ENCODE measurements at places on chromosomes 3 and 15.

GRCh38 chr15:40082195-40082883 lies 26.3 kb downstream of the BMF start:
- no peak for DNase-seq

DNA sequence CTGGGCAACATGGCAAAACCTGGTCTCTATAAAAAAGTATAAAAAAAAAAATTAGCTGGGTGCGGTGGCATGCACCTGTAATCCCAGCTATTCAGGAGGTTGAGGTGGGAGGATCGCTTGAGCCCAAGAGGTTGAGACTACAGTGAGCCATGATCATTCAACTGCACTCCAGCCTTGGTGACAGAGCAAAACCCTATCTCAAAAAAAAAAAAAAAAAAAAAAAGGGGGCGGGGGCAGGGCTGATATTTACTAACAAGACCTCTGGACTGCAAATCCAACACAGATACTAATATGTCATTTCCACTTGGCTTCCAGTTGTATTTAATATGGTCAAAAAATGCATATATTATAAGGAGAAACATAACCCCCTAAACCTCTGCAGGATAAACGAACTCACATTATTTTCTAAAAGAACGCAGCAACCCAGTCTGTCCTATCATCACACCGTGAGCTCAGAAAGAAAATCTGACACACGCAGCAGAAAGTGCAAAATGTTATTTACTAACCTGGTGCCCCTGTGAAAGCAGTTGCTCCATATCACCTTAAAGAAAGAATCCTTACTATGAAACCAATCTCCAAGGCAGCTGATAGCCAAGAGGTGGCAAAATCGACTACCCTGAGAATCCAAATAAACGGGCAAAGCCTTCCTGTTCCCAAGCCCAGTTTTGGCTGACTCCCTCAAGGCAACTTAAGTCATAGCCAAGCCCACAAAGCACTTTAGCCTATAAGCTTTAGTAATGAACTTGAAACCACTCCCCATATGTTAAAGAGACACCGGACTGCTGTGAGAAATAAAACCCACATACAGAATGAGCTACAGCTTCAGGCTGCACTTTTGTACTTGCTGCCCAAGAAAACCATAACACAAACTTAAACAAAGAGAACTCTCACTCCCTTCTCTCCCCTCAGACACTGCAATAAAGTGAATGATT lies 39.3 kb downstream of the PLD1 start:
- DNase-seq, result no peak

GRCh38 chr3:159263750-159264553 lies 462.1 kb downstream of the MFSD1 start:
- no peak for DNase-seq

GRCh38 chr3:88149101-88149508 lies 654 bp upstream of the C3orf38 start:
- DNase-seq, result peak; percentile 50

DNA sequence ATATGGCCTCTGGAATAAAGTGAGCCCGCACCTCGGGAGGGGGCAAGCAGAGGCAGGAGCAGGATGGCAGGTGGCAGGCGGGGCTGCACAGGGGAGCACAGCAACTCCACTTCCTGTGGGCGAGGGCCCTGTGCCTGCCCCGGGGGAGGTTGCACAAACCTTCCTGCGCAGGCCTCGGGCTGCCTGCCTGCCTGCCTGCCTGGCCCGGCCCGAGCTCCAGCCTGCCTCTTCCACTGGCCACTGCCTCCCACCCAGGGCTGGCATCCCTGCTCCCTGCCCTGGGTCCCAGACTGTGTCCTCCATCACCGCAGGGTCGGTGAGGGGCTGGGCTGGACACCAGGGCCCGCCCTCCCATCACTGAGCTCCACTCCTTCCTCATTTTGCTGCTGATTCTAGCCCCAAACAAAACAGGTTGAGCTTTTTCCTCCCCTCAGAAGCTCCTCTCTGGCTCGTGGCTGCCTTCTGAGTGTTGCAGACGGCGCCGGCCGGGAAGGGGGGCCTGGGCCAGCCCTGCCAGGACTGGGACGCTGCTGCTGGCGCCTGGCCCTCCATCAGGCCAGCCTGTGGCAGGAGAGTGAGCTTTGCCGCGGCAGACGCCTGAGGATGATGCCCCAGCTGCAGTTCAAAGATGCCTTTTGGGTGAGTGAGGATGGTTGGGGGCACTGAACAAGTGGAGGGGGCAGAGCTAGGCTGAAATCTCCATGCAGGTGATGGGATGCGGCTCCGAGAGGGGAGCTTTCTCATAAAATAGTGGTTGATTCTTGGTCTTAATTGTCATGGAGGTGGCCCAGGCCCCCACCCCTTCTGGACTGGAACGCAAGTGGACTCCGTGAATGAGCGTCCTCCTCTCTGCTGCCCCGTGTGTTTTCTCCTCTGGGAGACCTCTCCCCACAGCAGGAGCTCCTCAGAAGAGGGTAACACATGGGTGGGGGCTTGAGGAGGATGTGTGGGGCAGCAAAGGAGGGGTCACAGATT lies at the start of gene PSTPIP1:
PSTPIP1 (plus strand) TSS at position 156 of the 975 bp plus-strand sequence; CDS start at position 604, 448 bp downstream.
- DNase-seq, result peak; percentile 63

All from stimulated activated naive CD4-positive, alpha-beta T cell treated with Interleukin-2 at 50 U/mL for 16 hours (primary cell).